ENCODE measurements at places on chromosomes 3 and 15.

DNA sequence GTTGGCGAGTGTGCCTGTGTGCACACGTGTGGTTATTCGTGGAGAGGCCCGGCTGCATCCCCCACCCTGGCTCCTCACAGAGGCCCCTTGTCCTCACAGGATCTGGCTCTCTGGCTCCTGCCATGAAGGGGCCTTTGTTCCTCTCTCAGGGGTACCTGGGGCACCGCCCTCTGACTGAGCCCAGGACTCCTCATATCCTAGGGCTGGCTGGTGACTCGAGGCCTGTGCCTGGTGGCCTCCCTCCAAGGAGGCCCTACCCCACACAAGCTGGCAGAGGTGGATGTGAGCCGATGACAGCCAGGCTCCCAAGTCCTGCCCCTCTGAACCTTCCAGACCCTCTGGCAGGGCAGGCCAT, 10.0 kb downstream of the PRKCD start:
- no peak for DNase-seq

DNA sequence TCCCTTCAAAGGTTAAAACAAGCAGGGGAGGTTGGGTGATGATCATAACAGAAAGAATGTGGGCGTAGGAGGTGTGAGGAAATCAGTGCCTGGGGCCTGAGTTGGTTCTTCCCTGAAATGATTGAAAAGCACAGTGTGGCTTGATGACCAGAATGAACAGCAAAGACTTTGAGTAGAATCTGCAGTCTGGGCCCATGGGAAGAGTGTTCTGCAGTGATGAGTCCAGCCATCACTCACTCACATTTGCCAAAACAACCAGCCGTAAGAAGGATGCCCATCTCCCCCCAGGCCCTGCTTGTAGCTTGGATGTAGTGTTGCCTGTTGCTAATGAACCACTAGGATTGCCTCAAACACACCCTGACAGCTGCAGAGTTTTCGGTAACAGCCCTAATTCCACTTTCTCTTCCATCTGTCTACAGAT, 67.9 kb downstream of the VGLL3 start:
- DNase-seq, result no peak

DNA sequence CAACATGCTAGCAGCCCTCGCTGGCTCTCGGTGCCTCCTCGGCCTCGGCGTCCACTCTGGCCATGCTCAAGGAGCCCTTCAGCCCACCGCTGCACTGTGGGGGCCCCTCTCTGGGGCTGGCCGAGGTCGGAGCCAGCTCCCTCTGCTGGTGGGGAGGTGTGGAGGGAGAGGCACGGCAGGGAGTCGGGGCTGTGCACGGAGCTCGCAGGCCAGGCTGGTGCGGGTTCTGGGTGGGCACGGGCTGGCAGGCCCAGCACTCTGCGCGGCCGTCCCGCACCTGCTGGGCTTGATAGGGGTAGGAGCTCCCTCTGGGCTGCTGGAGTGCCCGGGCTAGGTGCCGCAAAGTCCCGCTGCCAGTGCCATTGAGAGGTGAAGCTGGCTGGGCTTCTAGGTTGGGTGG, 251.0 kb downstream of the SQOR start:
- no peak for DNase-seq

DNA sequence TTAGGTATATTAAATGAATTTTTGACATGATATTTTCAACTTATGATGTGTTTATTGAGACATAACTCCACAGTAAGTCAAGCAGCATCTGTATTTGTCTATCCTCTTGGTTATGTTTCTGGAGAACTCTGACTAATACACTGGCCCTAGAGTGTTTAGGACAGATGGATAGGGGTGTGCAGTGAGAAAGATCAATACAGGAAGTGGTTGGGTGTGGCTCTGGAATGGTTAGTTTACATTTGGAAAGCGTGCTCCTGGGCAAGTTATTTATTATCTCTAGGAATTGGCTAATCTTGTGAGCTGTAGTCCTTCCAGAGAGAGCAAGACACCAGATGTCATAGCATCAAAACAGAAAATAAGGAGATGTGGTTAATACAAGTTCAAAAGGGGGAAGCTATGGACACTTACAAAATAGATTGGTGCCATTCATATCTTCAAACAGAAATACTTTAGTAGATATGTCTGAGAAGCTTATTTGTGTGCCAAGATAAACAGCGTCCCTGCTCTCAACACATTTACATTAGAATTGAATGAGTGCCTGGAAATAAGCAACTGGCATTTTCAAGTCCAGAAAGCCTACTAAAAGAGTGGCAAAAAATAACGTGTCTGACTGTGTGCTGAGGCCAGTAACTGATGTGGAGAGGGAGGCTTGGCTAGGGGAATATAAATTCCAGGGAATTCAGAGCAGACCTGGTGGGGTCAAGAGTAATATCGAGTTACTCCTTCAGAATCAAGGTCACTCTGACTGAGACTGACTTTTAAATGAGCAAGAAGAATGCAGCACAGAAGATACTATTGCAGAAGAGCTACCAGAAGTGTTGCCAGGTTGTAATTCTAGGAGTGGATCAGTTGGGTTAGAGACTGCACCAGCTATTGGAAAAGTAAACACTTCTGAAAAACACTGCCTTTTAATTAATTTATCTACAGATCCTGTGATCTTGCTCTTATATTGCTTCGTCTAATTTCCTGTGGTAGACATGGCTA, 33.4 kb upstream of the PLAAT1 start:
- no peak for DNase-seq

DNA sequence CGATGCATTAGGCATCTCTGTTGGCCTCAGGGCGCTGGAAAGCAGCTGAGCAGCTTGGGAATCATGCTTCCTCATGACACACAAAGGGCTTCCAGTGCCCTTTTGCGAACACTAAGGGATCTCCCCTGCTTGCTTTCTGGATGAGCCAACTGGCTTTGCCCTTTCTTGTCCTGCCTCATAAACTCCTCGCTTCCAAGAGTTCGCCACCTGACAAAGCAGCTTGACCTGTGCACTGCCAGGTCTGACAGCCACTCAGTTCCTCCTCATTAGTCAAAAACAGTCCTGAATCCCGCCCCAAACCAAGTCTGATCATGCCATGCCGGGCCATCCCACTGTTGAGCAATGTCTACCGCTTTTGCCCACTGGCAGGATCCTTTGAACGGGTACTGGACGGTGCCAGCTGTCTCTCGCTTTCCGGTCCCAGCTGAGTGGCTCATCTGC, 265.4 kb upstream of the LYSMD4 start:
- DNase-seq, result no peak

DNA sequence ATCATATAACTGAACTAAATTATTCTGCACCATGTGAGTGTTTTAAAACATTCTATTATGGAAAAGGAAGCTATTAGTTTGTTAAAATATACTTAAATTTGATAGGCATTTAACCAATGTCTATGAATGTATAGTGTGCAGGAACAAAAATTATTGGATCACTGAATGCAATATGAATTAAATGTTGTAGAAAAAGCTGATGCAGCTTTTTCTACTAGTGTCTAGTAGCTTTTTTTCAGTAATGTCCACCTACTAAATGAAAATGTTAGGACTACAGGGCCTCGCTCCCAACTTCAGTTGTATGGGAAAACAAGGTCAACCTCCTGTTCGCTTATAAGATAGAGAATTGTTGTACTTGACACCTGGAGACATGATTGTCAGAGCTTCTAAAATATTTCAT, 335.0 kb downstream of the MECOM start:
- no peak for DNase-seq

DNA sequence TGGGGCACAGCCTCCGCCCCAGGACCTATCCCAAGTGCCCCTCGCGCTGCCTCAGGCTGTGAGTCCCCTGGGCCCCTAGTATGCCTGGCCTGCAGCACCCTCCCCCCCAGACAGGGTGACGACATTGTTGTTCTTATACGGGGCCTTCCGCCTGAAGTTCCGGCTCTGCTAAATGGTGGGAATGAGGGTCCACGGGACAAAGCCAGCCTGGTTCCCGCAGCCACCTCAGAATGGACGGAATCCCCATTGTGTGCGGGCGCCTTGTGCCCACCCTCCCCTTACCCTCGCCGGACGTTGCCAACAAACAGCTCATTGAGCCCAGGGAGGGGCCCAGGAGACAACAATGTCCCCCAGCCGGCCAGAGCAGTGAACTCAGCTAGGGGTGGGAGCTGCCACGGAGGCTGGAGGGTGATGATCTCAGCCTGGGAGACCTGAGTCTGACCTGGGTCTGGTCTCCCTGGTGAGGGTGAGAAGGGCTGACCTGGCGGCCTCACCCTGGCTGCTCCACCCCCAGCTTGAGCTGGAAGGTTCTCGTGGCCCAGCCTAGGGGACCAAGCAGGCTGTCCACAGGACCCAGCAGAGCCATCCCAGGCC, 10.2 kb upstream of the DLL4 start:
- DNase-seq, result no peak

DNA sequence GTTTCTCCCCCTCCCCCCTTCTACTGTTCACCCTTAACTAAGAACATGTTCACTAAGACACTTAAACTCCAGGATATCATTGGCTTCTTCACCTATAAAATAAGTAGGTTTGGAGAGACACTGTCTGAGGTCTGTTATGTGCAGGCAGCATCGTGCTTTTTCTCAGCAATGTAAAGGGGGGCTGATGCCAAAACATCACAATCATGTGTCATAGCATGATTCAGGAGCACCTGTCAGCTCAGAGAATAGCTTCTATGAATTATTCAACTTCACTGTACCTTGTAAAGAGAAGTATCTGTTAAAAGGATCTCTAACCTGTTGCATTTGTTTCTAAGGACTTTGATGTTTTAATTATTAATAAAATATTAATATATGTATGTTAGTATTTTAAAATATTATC, 211.4 kb upstream of the EPHA3 start:
- DNase-seq, result no peak

DNA sequence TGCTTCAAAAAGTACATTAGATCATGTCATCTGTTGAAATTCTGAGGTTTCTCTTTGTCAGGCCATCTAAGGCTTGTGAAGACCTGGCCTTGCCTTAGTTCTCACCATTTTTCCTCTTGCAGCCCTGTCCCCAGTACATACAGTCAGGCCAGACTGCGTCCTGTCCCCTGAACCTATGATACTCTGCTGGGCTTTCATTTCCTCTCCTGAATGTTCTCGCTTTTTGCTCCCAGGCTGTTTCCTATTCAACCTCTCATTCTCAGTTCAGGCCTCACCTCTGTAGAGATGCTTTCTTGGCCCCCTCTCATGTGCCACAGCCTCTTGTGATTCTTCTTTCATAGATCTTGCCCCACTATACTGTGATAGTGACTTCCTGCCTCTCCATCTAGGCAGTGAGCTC, 648.8 kb upstream of the KCNMB2 start:
- DNase-seq, result no peak

- DNase-seq, result peak; percentile 6
These were observed 121.5 kb downstream of the PTPRG start for GRCh38 chr3:61682671-61683548.

GRCh38 chr15:59020322-59020721, 32.9 kb downstream of the RNF111 start:
- no peak for DNase-seq

DNA sequence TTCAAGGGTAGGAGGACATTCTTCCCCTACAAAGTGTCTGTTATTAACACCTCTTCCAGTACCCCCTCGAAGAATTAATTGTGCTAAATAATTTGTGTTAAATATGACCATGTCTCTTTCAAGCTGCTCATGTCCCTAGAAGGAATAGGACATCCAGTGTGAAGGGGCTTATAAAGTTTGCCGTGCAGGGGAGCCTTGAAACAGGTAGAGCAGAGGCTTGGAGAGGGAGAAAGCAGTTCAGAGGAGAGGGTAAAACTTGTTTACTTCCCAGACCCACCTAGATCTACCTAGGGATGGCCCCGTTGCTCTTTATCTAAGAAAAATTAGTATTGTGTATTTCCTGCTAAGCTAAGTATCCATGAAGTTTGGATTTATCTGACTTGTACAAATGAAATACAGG, 114.8 kb downstream of the CACNA2D3 start:
- no peak for DNase-seq

- no peak for DNase-seq
These were observed 6.7 kb downstream of the PRC1 start for GRCh38 chr15:90987561-90988141.

GRCh38 chr3:58585994-58586393, 8.8 kb upstream of the FAM107A start:
- DNase-seq, result no peak

GRCh38 chr15:34855413-34855812, 60.1 kb upstream of the ACTC1 start:
- no peak for DNase-seq

Data from NCI-H1417 treated with DMSO at 0.1 percent for 48 hours (cell line).